Testis (tissue), 5 donors: ENCODE measurements at places on chromosomes 1 and 21. TPM values are rescaled to one million over a fixed set of nuclear protein-coding genes. Genes with fewer than 3 reads are reported as not detected.

CNIH4 gene
- total RNA-seq, result 32.1 TPM

- DNase-seq, result no peak
Observed at GRCh38 chr1:40187399-40187798, 26.2 kb downstream of the RLF start.

GRCh38 chr1:157101149-157101548 lies 1.5 kb upstream of the ETV3L start:
- DNase-seq, result no peak

GRCh38 chr1:65319141-65319540 lies 9.8 kb downstream of the DNAJC6 start:
- DNase-seq, result no peak

TMEM79 gene
- total RNA-seq, result 5.3 TPM

- no peak for DNase-seq
Observed at GRCh38 chr1:100657876-100658715, 61.4 kb upstream of the VCAM1 start.

GRCh38 chr1:162663589-162664106 lies 31.4 kb downstream of the DDR2 start:
- DNase-seq, result peak; percentile 25

- DNase-seq, result no peak
Observed at GRCh38 chr1:15384301-15384901, 25.3 kb upstream of the EFHD2 start.

- DNase-seq, result peak; percentile 54
Observed at GRCh38 chr1:27496604-27497155, 6.7 kb upstream of the WASF2 start.

LYSMD1 gene
- 17.0 TPM for total RNA-seq

CAPN8 gene
- total RNA-seq, result 3.2 TPM

DNA sequence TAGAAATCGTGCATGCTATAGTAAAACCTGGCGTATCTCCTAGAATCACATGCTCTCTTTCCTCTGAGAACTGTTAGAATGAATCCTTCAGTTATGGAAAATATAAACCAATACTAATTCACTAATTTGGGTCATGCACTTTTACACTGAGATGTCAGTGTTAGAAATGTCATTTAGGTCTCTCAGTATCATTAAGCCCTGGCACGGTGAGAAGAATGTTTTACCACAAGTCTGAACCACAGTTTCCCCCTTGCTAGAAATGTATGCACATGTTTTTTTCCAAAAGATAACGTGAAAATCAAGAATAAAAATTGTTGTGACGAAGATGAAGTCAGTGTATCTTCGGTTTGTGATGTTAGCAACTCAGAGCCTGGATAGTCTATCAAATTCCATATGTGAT lies 1062.7 kb upstream of the NCAM2 start:
- no peak for DNase-seq
